ENCODE measurements at places on chromosomes 2 and 18.

DNA sequence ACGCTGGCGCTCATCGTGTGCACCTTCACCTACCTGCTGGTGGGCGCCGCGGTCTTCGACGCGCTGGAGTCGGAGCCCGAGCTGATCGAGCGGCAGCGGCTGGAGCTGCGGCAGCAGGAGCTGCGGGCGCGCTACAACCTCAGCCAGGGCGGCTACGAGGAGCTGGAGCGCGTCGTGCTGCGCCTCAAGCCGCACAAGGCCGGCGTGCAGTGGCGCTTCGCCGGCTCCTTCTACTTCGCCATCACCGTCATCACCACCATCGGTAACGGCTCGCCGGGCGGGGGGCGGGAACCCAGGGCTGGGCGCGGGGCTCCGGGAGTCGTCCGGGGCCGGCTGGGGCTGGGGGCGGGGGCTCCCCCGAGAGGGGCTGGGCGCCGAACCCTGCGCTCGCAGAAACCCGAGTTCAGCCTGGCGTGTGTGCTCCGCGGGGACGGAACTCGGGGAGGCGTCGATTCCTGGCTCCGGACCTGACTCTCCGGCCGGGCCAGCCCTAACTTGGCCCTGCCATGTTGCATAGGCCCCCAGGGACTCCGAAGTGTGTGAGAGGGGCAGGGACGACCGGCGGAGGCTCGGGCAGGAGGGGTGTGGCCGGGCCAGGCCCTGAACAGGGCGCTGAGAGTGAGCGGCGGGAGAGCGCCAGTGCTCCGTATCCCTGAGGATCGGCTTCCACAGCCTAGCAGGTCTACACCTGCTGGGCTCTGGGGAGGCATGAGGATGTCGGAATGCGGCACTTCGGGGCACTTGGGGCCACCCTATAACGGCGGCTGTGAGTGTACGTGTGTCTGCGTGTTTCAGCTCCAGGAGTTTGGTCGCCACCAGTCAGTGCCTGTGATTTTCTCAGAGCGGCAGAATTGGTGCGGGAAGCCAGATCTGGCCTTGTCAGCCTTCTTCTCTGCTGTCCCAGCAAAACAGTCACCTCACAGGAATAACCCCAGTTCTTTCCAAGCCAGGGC lies 651 bp downstream of the KCNK3 start:
- H3K4me1 ChIP-seq = no peaks in the 10 kb centered on the region
- H3K27me3 ChIP-seq = peaks cover 14% of the 10 kb centered on the region
- no peaks in the 10 kb centered on the region for H3K36me3 ChIP-seq
- no peak overlapping the region for H3K27ac ChIP-seq
- DNase-seq = no peak
- peak overlapping the region; percentile 19 for H3K4me3 ChIP-seq

GRCh38 chr18:25827961-25828561 lies 262.4 kb downstream of the SS18 start:
- no peaks in the 10 kb centered on the region for H3K27me3 ChIP-seq
- H3K36me3 ChIP-seq = no peaks in the 10 kb centered on the region
- H3K4me3 ChIP-seq = no peak overlapping the region
- H3K27ac ChIP-seq = no peak overlapping the region
- no peak for DNase-seq

DNA sequence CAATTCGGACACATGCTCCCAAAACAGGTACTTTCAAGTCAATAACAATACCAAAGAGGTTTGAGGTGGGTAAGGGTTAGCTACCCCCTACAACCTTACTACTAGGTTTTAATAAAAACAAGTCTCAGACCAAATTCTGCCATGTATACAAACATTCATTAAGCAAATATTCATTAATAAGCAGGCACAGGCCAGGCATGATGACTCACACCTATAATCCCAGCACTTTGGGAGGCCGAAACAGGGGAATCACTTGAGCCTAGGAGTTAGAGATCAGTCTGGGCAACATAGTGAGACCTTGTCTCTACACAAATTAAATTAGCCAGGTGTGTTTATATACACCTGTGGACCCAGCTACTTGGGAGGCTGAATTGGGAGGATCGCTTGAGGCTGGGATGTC lies 11.7 kb upstream of the ELAC1 start:
- no peaks in the 10 kb centered on the region for H3K36me3 ChIP-seq
- H3K27ac ChIP-seq = no peak overlapping the region
- peaks cover 2% of the 10 kb centered on the region for H3K27me3 ChIP-seq
- no peak overlapping the region for H3K4me3 ChIP-seq
- no peaks in the 10 kb centered on the region for H3K4me1 ChIP-seq

DNA sequence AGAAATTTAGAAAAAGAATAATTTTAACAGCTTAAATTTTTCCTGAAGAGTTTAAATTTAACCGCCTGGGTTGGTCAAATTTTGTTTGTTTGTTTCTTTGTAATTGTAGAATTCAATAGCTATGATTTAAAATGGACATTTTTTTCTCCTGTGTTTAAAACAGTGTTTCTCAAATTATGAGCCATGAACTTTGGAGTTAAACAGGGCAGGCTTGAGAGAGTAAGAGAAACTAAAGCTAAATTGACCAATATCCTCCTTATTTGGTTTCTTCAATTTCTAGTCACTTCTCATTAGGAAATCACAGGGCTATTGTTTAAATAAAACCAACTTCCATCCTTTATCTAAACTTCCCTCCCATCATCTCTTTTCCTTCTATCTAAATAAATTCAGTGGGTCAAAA lies 21.9 kb downstream of the FN1 start:
- H3K4me3 ChIP-seq = no peak overlapping the region
- no peaks in the 10 kb centered on the region for H3K36me3 ChIP-seq
- DNase-seq = no peak
- no peaks in the 10 kb centered on the region for H3K4me1 ChIP-seq
- H3K27me3 ChIP-seq = no peaks in the 10 kb centered on the region

- H3K4me1 ChIP-seq = no peaks in the 10 kb centered on the region
- no peaks in the 10 kb centered on the region for H3K36me3 ChIP-seq
- H3K4me3 ChIP-seq = no peak overlapping the region
- H3K27ac ChIP-seq = no peak overlapping the region
Measured at GRCh38 chr2:124320051-124320688, 295.1 kb downstream of the CNTNAP5 start.

DNA sequence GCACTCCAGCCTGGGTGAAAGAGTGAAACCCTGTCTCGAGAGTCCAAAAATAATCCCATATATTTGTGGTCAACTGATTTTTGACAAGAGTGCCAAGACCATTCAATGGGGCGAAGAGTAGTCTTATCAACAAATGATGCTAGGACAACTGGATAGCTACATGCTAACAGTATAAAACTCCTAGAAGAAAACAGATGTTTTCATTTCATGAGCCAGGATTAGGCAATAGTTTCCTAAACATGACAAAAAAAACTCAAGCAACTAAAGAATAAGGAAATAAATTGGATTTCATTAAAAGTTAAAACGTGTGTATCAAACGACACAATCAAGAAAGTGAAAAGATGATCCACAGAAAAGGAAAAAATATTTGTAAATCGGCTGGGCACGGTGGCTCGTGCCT lies 6.3 kb downstream of the LIMS2 start:
- H3K4me1 ChIP-seq = no peaks in the 10 kb centered on the region
- DNase-seq = no peak
- no peak overlapping the region for H3K27ac ChIP-seq
- H3K36me3 ChIP-seq = no peaks in the 10 kb centered on the region

DNA sequence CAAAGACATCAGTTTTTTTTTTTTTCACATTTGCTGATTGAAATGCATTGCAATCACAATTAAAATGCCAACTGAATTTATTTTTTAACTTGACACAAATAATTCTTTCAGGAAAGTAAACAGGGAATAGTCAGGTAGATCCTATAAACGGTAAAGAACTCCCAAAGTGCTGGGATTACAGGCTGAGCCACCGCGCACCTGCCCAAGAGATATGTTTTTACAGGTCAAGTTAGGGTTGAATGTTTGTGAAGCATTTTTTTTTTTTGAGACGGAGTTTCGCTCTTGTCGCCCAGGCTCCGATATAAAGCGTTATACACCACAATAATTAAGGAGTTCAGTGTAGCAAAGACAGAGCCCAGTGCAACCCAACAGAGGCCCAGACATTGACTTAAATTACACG lies 15.1 kb downstream of the ITM2C start:
- no peak overlapping the region for H3K27ac ChIP-seq
- H3K4me3 ChIP-seq = no peak overlapping the region
- H3K4me1 ChIP-seq = peaks cover 31% of the 10 kb centered on the region
- no peak for DNase-seq
- no peaks in the 10 kb centered on the region for H3K27me3 ChIP-seq
- H3K36me3 ChIP-seq = peaks cover 10% of the 10 kb centered on the region

DNA sequence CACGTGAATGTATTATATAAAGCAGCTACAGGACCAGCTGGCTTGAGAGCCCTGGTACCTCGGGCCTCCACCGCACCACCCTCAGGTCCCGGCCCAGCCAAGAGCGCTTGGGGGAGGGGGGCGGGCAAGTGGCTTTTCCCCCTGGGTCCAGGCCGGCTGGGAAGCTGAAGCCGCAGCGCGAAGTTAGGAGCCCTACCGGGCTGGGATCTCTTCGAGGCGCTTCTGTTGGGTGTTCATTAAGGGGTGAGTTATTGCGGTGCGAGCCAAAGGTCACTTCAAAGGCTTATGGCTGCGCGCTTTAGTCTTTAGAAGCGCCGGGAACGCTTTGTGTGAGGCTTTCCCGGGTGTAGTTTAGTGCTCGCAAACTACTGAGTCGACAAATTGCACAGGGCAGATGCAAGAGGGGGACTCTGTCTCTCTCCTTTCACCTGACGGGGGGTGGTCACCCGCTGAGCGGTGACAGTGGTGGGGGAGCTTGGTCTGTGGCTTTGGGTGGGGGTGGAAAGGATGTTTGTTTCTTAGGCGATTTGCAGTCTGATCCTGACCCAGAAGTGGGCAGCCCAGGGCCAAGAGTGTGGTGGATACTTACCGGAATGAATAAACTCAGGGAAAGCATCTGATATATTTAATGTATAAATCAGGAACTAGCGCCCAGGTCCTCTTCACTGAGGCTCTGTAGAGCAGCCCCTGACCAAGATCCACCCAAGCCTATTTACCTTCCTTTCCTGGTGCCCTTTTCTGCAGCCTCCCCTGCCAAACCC lies 6.0 kb downstream of the HOXD3 start:
- DNase-seq = no peak
- no peaks in the 10 kb centered on the region for H3K4me1 ChIP-seq
- no peak overlapping the region for H3K4me3 ChIP-seq

DNA sequence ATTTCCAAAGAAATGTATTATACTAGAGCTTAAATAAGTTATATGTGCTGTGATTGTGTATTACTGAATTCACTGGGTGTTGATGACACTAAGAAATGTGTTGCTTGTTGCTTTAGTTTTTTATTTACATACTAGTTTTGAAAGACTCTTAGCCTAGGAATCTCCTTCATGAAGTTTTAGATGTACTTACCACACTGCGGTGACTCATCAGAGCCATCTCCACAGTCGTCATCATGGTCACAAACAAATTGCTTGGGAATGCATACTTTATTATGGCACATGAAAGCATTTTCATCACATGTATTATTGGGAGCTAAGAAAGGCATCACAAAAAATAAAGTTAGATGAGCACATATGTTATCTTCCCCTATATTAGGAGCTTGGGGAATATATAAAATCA lies 1624.2 kb downstream of the LRP1B start:
- H3K4me1 ChIP-seq = no peaks in the 10 kb centered on the region
- H3K27me3 ChIP-seq = no peaks in the 10 kb centered on the region
- no peaks in the 10 kb centered on the region for H3K36me3 ChIP-seq
- H3K4me3 ChIP-seq = no peak overlapping the region

DNA sequence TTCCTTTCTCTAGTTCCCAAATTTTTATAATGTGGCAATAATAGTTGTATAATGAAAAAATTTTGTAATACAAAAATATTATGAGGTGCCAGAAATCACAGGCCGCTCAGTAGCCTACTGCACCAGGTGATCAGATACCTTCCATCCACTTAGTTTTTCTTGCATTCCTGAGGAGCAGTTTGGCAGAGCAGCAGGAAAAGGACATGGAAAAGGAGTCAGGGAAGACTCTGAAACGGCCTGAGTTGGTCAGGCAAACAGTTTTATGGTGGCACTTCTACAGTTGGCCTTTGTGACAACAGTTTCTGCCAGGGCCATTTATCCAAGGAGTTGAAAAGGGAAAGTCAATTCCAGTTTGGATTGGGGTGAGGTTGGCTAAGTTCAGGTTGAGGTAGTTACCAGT lies 165.4 kb upstream of the ALPP start:
- no peaks in the 10 kb centered on the region for H3K27me3 ChIP-seq
- H3K27ac ChIP-seq = no peak overlapping the region
- peaks cover 12% of the 10 kb centered on the region for H3K36me3 ChIP-seq
- DNase-seq = no peak

GRCh38 chr2:26605195-26605998 lies 35.8 kb downstream of the CIB4 start:
- peaks cover 18% of the 10 kb centered on the region for H3K4me1 ChIP-seq
- DNase-seq = peak; percentile 6
- H3K27me3 ChIP-seq = peaks cover 18% of the 10 kb centered on the region
- no peaks in the 10 kb centered on the region for H3K36me3 ChIP-seq
- H3K4me3 ChIP-seq = no peak overlapping the region
- H3K27ac ChIP-seq = no peak overlapping the region

GRCh38 chr2:195316486-195316885 lies 340.5 kb upstream of the SLC39A10 start:
- H3K4me3 ChIP-seq = no peak overlapping the region
- H3K27me3 ChIP-seq = no peaks in the 10 kb centered on the region
- H3K36me3 ChIP-seq = no peaks in the 10 kb centered on the region
- no peak for DNase-seq
- no peaks in the 10 kb centered on the region for H3K4me1 ChIP-seq

- H3K4me3 ChIP-seq = peak overlapping the region; percentile 74
- H3K4me1 ChIP-seq = peaks cover 5% of the 10 kb centered on the region
- no peaks in the 10 kb centered on the region for H3K27me3 ChIP-seq
Measured at GRCh38 chr18:2907550-2908135, 60.8 kb downstream of the EMILIN2 start.

GRCh38 chr2:183070942-183071844 lies 7.4 kb upstream of the DUSP19 start:
- no peaks in the 10 kb centered on the region for H3K4me1 ChIP-seq
- H3K4me3 ChIP-seq = no peak overlapping the region
- H3K27me3 ChIP-seq = peaks cover 39% of the 10 kb centered on the region
- H3K27ac ChIP-seq = no peak overlapping the region
- H3K36me3 ChIP-seq = no peaks in the 10 kb centered on the region

GRCh38 chr18:79476031-79476917 lies 80.5 kb downstream of the NFATC1 start:
- no peaks in the 10 kb centered on the region for H3K27me3 ChIP-seq
- DNase-seq = no peak
- no peak overlapping the region for H3K27ac ChIP-seq
- peaks cover 16% of the 10 kb centered on the region for H3K36me3 ChIP-seq
- peaks cover 20% of the 10 kb centered on the region for H3K4me1 ChIP-seq
- H3K4me3 ChIP-seq = no peak overlapping the region

DNA sequence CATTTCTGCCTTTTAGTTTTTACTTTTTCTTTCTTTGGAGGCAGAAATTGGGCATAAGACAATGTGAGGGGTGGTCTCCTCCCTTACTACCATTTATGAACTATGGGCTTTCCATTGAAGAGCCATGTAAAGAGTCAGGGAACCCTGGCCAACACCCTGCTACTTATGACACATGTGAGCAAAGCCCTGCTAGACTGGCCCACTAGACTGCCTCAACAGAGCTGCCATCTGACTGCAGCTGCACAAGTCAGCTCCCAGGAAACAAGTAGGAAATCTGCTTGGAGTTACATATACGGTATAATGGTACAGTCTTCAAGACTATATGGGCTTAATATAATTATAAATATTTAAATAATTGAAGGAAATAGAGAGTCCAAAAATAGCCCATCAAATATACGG lies 816.8 kb downstream of the TRIB2 start:
- no peak for DNase-seq
- H3K27ac ChIP-seq = no peak overlapping the region
